ENCODE measurements at places on chromosomes 5 and 9. TPM values are rescaled to one million over a fixed set of nuclear protein-coding genes. Genes with fewer than 3 reads are reported as not detected.
A peak's percentile ranks its signal among the peaks of the same experiment; 100 is the strongest.

Gene CXCL14
- 23.7 TPM for total RNA-seq

Gene NUDCD2
- 18.6 TPM for total RNA-seq

Gene NEK6
- 16.0 TPM for total RNA-seq

Gene PPIC
- 27.4 TPM for total RNA-seq

Gene IL3
- total RNA-seq, result not detected

Gene KDM3B
- total RNA-seq, result 58.3 TPM

DNA sequence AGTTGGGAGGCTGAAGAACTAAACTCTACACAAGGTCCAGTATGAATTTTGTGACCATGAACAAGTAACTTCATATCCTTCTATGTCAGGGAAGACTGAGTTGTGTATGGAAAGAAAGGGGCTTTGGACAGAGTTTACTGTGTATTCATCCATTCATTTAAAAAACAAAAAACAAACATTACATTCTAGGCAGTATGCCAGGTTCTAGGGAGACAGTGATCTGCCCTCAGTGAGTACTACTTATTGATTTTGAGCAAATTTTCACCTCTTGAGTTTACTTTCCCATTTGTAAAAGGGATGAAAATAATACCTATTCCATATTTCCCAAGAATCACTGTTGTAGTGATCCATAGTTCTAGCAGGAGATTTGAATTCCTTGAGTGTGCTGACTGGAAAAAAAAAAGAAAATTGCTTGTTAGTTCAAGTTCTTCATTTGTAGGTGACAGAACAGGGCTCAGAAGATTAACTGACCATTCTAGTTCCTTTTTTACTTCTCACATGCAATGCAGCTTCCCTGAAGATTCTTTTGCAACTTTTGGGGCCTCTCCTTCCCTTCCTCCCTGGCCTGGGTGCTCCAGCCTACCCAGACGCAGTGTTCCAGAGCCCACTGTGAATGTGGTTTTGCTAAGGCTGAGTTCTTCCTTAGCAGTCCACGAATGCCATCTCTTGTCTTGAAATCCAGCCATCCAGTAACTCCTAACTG lies 2.6 kb upstream of the GAPVD1 start:
- no peak for DNase-seq
- peaks cover 16% of the 10 kb centered on the region for H3K4me1 ChIP-seq
- no peaks in the 10 kb centered on the region for H3K36me3 ChIP-seq
- no peaks in the 10 kb centered on the region for H3K27me3 ChIP-seq
- no peak overlapping the region for H3K27ac ChIP-seq
- no peak overlapping the region for H3K4me3 ChIP-seq

DNA sequence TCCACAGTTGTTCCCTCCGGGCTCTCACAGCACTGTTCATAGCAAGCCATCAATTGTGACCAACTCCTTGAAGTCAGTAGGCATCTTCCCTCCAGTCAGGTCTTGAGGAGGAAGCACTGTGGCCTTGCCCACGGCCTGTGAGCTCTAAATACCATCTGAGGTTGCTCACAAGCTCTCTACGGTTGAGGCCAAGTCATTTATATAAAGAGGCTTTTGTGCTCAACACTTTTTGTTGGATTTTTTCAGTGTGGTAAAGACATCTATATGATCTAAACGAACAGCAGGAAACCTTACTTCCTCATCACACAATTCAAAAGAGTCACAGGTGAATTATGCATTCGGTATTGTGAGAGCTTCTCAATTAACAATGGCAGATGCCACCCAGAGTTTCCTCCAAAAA lies 97.3 kb downstream of the ZNF462 start:
- H3K36me3 ChIP-seq, result no peaks in the 10 kb centered on the region
- no peak overlapping the region for H3K27ac ChIP-seq
- H3K4me3 ChIP-seq, result no peak overlapping the region
- DNase-seq, result no peak
- no peaks in the 10 kb centered on the region for H3K27me3 ChIP-seq
- peaks cover 65% of the 10 kb centered on the region for H3K4me1 ChIP-seq

DNA sequence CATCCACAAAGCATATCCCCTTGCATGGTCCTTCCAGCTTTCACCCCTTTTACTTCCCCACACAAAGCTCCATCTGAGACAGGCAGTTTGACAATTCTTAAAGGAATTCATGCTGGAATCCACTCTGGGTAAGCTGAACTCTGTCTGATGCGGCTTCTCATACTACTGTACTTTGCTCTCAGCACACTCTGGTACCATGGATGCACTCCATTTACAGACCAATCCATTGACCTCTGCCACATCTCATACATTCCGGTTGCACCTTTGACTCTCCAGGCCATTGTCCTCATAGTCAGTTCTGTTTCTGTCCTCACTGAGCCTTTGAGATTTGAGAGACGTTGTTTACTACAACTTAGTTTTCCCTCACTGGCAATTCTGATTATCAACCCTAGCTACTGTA lies 12.2 kb downstream of the SPATA9 start:
- H3K27ac ChIP-seq, result peak overlapping the region; percentile 88
- H3K4me3 ChIP-seq, result no peak overlapping the region
- no peaks in the 10 kb centered on the region for H3K36me3 ChIP-seq
- DNase-seq, result no peak
- H3K27me3 ChIP-seq, result no peaks in the 10 kb centered on the region

Measured in psoas muscle (tissue), 8 donors.